AML-193 (cell line): ENCODE measurements at places on chromosomes 6 and 20.
A peak's percentile ranks its signal among the peaks of the same experiment; 100 is the strongest.

DNA sequence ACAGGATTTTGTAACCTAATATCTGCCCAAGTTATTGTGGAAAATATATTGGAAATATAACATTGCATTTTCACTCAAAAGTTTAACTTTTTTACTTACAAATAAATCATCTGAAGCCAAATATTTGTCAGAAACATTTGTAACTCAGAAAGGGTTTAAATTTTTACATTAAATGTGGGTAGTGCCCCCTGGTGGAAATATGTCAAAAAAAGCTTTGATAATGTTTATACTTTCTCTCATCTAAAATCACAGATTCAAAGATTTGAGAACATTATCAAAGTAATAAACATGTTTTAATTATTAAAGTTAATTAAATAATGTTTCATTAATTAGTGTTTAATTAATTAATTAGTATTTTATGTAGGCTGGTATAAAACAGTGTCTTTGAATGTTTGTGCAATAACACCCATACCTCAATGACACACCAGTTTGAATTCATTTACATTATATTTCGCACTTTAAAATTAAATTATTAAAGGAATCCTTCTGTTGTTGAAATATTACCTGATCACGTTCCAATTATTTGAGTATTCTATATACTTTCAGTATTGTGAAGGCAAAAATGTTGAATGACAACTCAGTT lies 320.1 kb upstream of the FKBP1C start:
- DNase-seq: peak; percentile 52

- no peak for DNase-seq
Observed at GRCh38 chr6:125868252-125868651, 77.5 kb downstream of the NCOA7 start.

DNA sequence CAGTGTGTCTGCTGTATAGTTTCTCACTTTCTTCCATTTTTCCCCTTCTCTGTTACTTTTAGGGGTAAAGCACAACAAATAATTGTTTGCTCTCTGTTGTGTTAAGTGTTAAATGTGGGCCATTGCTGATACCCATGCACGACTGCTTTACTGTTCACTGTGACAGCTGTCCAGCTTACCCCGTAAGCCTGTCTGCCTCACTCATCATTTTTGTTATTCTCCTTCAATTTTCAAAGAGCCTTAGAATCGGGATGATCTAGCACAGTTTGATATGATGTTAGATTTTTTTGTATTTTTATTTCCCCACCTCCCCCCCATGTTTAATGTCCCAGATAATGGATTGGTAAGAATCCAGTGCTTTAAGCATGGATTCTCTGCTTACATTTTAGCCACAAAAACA lies 41.2 kb upstream of the MLIP start:
- no peak for DNase-seq

- no peak for DNase-seq
Observed at GRCh38 chr6:2818593-2818992, 23.1 kb downstream of the SERPINB1 start.

DNA sequence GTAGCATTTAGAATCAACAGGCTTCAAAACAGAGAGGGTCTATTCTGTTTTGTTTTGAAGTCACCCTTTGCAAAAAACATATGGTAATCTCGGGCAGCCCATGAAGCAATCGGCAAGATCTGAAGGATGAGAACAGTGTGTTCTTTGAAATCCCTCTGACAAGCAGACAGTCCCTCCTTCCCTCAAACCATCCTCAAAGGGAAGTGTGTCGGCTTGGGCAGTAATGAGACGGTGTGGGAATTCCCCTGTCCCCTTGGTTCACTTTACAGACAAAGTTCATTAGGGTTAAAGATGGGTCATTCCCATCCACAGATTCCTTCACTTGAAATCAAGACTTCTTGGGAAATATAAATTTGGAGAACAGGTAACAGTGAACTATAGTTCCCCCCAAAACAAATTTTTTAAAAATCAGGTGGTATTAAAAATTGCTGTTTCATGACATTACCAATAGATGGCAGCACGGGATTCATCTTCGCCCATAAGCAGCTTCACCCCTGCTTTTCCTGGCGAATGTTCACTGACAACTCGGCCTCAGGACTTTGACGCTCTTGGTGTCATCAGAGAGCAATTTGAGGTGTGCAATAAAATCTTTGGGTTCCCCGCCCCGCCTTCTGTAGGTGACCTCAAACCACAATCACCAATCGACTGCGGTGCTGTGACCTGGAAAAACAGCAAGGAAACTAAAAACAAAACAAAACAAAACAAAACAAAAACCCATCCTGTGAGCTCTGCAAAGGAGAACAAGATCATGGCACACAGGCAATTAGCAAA lies 159.3 kb upstream of the TNFAIP3 start:
- peak; percentile 84 for DNase-seq

DNA sequence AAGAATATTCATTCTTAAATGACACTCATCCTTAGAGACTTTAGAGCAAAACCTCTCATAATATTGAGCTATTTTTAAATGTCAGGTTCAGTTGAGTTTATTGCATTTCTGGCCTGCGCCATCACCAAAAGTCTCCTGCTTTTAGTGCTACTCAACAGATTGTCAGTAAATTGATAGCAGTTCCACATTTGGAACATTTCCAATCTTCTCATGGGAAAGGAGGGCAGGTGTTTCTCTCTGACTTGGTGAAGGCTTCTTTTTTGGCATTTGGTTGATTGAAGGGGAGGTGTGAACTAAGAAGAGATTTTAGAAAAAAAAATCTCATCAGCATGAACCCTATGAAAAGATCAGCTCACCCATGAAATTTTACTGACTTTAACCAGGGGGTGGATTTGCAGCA lies 125.9 kb upstream of the INSM1 start:
- no peak for DNase-seq

GRCh38 chr20:32606790-32607189 lies 21.7 kb upstream of the NOL4L start:
- no peak for DNase-seq

DNA sequence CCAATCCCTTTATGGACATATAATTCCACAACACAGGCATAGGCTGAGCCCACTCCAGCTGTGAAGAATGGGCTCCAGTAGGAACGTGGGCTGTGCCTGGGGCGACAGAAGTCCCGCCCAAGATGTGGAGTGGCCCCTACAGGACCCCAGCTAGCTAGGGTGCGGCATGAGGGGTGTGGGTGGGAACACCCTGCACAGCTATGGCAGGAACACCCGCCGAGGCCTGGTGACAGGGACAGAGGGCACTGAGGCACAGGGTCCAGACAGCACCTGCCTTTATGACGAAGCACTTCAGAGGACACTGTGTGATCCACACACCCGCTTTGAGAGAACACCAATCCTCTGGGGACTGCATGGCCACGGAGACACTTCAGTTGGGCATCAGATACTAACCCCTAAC lies 28.2 kb upstream of the TCFL5 start:
- DNase-seq: no peak

DNA sequence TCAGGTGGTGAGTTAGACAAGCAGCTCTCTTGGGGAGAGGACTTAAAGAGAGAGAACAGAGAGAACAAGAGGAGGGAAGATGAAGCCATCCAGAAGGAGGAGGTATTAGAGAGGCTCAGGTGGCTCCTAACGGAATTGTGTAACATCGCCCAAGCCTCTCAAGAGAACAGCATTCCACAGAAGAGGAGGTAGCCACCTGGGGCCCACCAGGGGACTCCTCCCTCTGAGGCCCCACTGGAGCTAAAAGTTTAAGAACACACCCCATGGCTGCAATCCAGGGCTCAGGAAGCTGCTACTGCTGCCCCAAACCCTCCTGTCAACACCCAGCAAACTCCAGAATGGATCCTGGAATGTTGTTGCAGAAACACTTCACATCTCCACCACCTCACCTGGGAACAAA lies 23.6 kb upstream of the MDFI start:
- DNase-seq: no peak

GRCh38 chr6:158717341-158718330 lies 67.8 kb downstream of the SYTL3 start:
- DNase-seq: no peak

GRCh38 chr6:41039060-41039998 lies at the start of gene UNC5CL:
UNC5CL (minus strand) TSS chr6:41039221; CDS start chr6:41035074, 4,147 bp downstream.
- DNase-seq: peak; percentile 41

GRCh38 chr6:122838060-122838780 lies 49.2 kb downstream of the SMPDL3A start:
- DNase-seq: peak; percentile 41
